ENCODE measurements at places on chromosomes 1 and 21. TPM values are rescaled to one million over a fixed set of nuclear protein-coding genes. Genes with fewer than 3 reads are reported as not detected.

The CLCA1 gene
- total RNA-seq: 970 TPM

The BGLAP gene
- total RNA-seq: 1.1 TPM

The TMEM69 gene
- 25.5 TPM for total RNA-seq

The HNRNPU gene
- total RNA-seq: 225 TPM

DNA sequence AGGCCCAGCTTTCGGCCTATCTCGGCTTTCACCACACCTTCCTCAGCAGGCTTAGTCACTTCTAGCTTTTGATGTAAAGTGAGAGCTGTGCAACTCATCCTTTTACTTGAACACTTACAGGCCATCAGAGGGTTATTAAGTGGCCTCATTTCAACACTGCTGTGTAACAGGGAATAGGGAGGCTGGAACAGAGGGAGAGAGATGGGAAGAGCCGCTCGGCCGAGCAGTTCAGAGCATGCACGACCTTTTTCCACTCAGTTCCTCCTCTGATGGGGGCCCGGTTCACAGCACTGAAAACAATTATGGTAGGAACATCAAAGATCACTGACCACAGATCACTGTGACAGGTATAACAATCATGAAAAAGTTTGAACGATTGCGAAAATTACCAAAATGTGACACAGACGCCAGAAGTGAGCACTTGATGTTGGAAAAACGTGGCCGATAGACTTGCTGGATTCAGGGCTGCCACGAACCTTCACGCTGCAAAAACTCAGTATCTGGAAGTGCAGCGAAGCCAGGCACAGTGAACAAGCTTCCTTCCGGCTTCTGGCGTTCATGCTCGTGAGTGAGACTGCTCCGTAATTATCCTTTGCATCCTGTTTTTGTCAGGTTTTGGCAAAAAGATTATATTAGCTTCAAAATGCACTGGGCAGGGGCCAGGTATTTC, 28.6 kb downstream of the AGPAT3 start:
- no peak for DNase-seq

GRCh38 chr1:186323865-186324264, 51.2 kb downstream of the TPR start:
- DNase-seq: no peak

DNA sequence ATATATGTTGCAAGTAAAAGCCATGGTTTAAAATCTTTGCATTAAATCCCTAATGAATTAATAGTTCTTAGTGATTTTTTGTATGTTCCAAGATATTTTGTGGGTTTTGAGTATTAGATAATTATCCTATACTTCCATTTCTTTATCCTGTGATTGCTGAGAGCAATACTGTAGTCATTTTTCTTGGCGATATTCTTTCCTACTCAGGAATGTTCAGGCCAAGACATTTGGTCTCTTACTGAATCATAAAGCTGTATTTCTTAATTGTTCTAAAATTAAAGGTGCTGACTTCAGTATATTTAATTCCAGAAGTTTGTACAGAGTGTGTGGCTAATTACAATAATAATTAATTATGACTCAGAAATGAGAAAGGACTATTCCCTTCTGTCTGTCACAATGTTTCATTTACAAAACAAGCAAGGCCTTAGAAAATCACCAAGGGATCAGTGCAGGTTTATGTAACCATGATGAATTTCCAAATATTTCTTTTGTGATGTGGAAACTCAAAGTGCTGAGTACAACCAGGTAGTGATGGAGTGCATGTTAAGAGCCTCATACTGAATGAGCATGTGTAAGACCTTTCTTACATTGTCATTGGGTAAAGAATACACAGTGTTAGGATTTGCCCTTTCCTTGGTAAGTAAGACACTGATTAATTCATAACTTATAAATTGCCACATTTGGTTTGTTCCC, 161.2 kb downstream of the HMCN1 start:
- DNase-seq: no peak

GRCh38 chr1:69967245-69967766, 238.1 kb downstream of the LRRC40 start:
- DNase-seq: no peak

- DNase-seq: peak; percentile 35
Measured at GRCh38 chr1:233614173-233614742, 352 bp downstream of the KCNK1 start.

DNA sequence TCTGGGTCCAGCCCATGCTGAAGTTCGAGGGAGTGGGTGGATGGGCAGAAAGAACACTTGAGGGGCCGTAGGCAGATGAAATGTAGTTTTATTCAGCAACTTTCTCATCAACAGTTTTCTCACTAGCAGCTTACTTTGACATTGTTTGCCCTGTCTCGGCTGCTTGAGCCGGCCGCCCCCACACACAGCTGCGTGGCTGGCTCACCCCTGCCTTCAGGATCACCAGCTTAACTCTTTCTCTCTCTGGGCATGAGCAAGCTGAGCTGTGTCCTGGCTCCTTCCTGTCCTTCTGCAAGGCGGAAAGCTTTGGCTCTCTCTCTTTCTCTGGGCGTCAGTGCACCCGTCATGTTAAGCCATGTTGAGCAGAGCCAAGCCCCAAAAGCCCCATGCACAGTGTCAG, 104.4 kb upstream of the GNG12 start:
- no peak for DNase-seq

DNA sequence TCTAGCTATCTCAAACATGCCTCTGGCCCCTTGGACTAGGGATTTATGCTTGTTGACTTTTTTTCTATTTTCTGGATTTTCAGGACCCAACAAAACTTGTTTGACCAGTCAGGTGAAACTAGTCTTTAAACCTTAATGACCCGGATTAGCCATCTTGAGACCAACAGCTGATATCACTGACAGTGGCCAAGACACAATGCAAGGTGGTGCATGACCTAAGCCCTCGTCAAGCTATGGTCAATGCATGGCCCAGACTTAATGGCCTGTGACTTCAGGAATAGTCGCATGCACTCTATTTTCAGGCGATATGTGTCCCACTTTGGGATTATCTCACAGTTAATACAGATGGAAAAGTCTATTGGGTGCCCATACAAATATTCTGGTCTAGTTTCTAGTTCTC, 190.4 kb downstream of the ZBTB18 start:
- DNase-seq: no peak

DNA sequence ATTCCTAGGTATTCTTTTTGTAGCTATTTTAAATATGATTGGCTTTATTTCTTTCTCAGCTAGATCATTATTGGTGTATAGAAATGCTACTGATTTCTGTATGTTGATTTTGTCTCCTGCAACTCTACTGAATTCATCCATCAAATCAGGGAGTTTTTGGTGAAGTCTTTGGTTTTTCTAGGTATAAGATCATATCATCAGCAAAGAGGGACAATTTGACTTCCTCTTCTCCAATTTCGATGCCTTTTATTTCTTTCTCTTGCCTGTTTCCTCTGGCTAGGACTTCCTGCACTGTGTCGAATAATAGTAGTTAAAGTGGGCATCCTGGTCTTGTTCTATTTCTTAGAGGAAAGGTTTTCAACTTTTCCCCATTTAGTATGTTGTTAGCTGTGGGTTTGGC, 27.5 kb upstream of the PRKACB start:
- DNase-seq: no peak

DNA sequence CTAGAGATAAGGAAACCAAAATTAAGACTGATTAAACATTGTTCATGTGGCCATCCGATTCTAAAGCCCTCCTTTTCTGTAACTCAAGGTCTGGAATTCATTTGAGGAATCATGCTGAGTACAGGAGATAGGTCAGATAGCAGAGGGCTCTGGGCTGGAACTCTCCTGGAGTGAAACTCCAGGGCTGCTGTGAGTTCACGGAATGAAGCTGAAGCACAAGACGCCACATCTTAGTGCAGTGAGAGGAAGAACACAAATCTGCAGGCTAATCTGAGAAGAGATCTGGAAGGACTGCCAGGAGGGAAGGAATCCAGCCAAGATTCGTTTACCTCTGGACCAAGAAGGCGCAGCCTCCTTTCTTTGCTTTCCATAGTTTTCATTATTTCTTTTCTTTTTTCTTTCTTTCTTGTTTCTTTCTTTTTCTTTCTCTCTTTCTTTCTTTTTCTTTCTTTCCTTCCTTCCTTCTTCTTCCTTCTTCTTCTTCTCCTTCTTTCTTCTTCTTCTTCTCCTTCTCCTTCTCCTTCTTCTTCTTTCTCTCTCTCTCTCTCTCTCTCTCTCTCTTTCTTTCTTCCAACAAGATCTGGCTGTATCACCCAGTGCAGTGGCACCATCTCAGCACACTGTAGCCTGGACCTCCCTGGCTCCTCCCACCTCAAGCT, 74.8 kb upstream of the ATP1B1 start:
- DNase-seq: no peak

DNA sequence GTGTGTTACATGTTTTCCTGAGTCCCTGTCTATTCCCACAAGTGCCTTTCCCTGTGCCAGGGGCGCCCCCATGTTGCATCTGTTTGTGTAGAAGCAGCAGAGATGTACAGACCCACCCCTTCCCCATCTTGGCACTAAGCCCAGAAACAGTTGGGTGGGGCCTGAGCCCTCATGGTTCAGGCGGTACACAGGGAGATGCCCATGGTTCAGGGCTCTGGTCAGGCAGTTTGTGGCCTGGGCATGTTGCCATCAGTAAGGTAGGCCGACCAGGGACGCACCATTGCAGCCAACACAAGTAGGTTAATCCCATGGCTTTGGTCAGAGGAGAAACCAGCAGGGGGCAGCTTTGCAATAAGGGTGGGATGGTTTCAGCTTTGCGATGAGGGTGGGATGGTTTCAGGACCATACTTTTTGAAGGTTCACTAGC, 914 bp upstream of the ADGRB2 start:
- DNase-seq: no peak

GRCh38 chr1:17119076-17119772, at the start of gene PADI2:
TSS of gene PADI2 (minus strand) at chr1:17119451. CDS start at chr1:17119371, 80 bp downstream.
- peak; percentile 86 for DNase-seq

DNA sequence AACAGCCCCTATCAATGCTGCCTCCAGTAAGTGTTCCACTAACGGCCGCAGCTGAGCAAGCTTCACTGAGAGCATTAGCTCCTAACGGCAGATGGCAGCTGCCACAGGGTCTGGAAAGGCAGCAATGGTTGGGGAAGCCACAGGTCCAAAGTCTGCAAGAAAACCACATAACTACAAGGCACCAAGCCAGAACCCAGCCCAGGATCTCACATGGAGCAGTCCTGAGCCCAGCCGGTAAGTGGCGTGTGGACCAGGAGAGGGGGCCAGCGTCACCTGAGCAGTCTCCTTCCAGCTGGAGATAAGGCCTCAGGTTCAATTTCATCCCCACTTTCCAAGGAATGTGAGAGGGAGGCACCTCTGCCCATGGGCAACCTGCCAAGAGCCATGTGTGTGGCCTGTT, 13.2 kb downstream of the SYT2 start:
- DNase-seq: peak; percentile 64

DNA sequence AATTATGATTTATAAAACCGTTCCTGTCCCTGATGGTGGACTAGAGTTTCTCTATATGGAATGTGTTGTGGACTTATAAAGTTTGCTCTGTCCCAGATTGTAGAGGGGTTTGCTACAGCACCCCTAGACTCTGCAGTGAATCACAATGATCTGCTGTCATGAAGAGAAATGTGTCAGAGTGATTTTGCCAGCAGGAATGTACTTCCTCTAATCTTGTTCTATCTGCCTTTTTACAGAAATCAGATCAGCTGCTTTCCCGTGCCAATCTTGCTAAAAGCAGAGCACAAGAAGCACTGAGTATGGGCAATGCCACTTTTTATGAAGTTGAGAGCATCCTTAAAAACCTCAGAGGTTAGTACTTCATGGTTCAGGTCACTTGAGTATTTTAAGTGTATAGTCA, 52.0 kb downstream of the LAMC2 start:
- DNase-seq: no peak

DNA sequence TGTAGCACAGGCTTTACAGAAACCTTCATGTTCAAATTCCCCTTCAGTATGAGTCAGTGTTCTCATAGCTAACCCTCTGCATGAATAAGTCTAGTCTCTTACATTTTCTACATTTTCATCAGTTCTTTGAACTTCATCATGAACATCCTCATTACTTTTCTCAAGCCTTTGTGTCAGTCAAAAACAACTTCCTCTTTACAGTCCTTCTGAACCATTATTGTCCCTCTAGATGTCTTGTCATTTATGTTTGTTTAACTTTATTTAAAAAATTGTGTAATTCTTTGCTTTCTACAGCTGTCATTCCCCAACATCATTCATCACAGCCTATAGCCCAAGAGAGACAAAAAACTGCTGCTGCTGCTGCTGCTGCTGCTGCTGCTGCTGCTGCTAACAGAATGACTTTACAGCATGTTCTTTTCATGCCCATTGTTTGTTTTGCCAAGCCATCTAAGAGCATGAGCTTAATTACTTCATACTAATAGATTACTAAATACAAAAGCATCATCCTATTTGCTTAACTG, 133.1 kb downstream of the LRRC40 start:
- DNase-seq: no peak

DNA sequence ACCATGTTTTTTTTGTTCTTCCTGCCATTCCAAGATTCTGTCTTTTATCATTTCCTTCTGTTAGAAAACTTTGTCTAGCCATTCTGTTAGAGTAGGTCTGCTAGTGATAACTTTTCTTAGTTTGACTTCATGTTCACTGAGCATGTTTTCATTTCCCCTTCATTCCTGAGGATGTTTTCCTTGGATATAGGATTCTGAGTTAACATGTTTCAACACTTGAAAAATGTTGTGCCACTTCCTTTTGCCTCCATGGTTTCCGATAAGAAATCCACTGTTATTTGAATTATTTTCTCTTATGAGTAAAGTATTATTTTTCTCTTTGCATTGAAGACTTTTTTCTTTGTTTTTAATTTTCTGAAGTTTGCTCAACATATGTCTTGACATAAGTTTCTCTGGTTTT, 66.7 kb downstream of the ATP1A1 start:
- DNase-seq: no peak

DNA sequence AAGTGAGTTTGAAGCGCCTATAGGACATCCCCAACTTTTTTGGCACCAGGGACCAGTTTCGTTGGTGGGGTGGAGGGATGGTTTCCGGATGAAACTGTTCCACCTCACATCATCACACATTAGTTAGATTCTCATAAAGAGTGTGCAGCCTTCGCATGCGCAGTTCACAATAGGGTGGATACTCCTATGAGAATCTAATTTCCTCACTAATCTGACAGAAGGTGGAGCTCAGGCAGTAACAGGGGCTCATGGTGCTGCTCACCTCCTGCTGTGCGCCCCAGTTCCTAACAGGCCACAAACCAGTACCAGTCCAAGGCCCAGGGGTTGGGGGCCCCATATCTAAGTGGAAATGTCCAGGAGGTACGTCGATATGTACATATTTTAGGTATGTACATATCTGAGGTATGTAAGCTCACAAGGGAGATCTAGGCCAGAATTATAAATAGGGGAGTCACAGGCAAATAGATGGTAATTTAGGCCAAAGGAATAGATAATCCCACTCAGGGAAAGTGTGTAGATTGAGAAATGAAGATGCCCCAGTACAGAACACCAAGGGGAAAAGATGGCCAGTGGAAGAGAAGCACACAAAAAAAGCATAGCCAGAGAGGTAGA, 27.5 kb upstream of the RASAL2 start:
- no peak for DNase-seq

All from left colon (tissue), 2 donors.